ENCODE measurements at places on chromosomes 6 and 20.

DNA sequence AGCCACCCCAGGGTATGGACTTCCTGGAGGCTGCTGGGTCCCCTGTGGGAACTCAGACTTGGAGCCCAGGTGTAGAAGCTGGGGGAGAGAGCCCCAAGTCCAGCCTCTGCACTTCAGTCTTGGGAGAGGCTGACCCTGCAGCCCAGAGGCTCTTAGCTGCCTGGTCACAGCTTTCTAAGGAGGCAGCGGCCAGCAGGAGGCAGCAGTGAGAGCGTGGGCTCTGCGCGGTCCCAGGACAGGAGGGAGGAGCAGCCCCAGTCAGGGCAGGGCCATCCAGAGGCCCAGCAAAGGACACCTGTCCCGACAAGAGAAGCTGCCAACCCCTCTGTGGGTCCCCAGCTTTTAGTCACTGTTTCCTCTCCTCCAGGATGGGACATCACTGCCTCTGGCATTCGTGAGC is 9.4 kb downstream of the TREML2 start:
- no peak for DNase-seq

DNA sequence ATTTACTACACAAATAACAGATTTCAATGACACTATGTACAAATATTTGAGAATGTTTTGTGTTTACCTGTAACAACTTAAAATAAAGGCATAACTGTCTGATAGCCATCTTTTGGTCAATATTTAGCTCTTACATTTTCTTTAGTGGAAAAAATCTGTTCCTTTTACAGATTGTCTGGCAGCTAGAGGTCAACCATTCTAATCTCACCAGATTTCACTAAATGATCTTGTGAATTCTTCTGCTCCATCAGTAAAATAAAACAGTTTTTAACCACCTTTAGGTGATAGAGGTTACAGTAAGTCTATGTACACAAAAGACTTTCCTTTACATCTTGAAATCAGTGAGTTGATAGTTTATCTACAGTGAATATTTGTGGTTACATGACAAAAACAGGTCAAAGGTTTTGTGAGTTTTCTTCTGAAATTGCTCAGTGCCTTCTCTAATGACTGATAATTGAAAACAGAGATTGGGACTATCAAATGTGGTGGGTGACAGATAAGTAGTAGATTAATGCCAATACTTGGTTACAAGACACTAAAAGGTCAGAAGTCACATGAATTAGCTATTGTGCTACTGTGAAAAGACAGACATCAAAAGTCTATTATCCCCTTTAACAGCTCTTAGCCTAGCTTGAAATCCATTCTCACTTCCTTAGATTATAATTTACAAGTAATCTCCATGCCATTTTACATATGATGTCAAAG is 47.4 kb downstream of the BMP5 start:
- no peak for DNase-seq

DNA sequence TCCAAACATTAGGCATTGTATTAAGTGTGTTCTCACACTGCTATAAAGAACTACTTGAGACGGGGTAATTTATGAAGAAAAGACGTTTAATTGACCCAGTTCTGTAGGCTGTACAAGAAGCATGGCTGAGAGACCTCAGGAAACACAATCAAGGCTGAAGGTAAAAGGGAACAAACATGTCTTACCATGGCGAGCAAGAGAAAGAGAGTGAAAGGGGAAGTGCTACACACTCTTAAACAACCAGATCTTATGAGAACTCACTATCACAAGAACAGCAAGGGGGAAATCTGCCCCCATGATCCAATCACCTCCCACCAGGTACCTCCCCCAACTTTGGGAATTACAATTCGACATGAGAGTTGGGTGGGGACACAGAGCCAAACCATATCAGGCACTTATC is 86.6 kb upstream of the TOP1 start:
- no peak for DNase-seq

GRCh38 chr6:33428966-33429749 is 9.3 kb downstream of the SYNGAP1 start:
- DNase-seq = no peak

DNA sequence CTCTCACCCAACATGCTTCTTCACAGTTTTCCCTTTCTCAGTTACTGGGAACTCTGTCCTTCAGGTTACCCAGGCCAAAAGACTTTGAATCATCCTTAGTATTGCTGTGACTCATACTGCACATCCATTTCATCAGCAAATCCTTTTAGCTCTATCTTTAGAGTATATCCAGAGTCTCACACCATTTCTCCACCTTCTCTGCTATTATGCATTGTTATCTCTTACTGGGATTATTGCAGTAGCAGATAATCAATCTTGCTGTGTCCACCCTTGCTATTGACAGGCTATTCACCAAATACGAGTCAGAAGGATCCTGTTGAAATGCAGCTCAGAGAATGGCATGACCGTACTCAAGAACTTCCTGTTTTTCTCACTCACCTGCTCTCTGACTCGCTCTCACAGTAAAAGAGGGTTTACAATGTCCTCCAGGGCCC is 57.3 kb downstream of the BCKDHB start:
- no peak for DNase-seq

- DNase-seq = no peak
Measured at GRCh38 chr20:10370091-10370887, 63.7 kb downstream of the MKKS start.

GRCh38 chr20:41862476-41862875 is 244.3 kb upstream of the CHD6 start:
- DNase-seq = no peak

DNA sequence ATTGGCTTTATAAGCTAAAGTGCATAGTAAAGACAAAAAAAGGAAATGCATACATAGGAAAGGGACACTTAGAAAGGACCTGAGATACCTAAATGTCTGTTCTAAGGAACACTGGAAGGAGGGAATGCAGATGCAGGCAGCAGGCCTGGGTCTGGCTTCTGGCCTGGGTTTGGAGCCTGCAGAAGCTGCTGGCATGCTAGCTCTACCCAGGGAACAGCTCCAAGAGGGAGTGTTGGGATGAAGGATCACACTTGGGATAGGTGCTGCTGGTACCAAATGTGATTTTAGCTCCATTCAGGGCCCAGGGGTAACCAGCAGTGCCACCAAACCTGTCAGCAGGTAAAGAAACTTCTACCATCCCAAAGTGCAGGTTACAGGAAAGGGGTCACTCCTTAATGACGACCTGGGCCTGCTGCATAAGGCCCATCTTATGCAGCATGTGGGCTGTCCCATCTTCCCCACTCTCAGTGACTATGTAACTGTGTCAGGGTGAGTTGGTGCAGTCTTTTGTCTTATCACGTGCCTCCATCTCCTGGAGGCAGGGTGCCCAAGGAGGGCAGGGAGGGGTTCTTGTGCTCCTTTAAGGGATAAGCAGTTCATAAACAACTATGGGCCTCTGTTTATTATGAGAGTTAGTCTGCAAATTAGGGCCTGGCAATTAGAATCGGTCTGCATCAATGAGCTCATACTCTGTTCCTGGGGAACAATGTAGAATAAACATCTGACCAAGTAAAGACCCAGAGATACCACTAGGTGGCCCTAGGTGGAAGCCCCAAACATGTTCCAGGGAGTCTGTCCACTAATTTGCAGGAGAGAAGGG is 26.9 kb downstream of the DDX27 start:
- no peak for DNase-seq

DNA sequence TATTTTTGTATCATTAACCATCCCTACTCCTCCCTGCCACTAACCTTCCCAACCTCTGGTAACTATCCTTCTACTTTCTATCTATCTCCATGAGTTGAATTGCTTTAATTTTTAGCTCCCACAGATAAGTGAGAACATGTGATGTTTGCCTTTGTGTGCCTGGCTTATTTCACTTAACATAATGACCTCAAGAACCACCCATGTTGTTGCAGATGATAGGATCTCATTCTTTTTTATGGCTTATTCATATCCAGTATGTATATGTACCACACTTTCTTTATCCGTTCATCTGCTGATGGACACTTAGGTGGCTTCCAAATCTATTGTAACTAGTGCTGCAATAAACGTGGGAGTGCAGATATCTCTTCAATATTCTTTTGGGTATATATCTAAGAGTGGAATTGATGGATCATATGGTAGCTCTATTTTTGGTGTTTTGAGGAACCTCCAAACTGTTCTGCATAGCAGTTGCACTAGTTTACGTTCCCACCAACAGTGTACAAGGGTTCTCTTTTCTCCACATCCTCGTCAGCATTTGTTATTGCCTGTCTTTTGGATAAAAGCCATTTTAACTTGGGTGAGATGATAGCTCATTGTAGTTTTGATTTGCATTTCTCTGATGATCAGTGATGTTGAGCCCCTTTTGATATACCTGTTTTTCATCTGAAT is 201.4 kb downstream of the ARHGAP18 start:
- DNase-seq = no peak

DNA sequence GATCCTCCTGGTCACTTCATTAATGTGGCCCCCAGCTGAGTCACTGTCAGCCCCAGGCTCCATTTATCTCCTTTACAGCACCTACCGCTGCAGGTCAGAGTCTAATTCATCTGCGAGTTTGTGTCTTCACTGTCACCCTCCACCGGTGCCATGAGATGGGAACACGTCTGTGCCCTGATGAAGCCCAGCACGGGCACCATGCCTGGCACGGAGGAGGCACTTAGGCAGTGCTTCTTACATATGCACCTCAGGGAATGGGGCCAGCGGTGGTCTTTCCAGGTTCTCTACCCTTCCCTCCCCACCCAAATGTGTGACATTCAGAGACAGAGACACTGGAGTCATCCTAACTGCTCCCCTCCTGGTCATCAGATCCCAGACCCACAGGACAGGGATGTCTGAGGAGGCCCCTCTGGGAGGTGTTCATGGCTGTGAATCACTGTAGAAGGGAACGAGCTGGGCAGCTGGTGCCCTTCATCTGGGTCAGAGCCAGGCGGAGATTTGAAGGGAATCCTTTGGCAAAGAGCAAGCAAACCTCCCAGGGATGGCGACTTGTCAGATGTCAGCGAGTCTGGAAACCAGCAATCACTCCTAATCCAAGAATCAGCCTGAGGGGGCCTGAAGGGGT is 364.6 kb downstream of the PREX1 start:
- DNase-seq = no peak

DNA sequence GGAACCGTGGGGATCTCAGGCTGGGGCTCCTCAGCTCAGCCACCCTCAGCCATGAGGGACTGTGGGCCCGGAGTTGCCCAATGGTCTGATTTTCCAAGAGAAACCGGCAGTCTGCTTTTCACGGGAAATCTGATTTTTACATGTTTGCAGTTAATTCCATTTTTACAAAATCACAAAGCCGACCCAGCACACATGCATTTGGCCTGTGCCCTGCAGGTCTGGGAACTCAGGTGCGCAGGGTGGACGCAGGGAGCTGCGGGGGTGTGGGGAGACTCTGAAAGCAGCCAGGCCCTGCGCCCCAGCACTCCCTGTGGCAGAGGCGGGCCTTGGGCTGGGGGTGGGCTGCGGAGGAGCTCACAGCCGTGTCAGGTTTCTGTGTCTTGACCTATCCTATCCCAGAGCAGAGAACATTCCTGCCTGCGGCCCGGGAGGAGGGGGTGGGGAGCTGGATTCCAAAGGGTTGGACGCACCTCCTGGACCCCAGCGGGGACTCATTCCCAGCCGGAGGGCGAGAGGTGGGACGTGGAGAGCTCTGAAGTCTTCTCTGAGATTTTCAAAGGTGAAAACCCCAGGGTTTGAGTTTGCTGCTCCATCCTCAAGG is 60.6 kb downstream of the ADNP start:
- no peak for DNase-seq

DNA sequence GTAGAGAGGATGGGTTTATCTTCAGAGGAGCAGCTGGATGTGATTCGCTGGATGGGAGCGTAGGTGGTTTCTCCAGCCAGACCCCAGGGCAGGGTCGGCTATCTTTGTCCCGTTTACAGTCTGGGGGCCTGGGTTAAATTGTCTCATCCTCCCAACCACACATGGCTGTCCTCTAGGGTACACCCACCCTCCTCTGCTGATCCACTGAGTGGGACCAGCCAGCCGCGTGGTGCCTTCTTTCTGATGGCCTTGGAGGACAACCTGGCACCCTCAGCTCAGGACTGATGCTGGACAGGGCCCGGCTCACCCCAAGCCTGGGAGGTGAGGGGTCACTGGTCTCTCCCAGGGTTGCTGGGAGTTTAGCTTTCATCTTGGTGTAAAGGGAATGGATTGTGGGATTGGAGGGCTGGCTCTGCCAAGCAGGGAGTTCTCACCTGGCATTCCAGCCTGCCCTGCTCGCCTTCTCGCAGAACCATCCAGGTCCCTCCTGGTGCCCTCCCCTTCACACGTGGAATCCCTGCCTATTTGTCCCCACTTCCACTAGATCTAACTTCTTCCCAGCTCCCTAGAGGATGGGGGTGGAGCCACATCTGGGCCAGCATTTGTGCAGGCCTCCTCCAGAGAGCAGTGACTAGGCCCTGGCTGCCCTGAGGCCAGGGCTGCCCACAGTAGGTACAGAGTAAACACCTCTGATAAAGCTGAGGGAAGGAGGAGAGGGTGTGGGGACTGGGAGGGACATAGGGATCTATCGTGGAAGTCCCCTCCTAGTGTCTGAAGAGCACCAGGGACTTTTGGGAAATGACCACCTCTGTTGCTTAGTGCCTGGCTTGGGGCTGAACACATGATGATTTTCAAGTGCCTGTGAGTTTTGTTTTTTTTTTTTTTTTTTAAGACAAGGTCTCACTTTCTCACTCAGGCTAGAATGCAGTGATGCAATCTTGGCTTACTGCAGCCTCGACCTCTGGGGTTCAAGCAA is 1.6 kb downstream of the ITPR3 start:
- DNase-seq = no peak

DNA sequence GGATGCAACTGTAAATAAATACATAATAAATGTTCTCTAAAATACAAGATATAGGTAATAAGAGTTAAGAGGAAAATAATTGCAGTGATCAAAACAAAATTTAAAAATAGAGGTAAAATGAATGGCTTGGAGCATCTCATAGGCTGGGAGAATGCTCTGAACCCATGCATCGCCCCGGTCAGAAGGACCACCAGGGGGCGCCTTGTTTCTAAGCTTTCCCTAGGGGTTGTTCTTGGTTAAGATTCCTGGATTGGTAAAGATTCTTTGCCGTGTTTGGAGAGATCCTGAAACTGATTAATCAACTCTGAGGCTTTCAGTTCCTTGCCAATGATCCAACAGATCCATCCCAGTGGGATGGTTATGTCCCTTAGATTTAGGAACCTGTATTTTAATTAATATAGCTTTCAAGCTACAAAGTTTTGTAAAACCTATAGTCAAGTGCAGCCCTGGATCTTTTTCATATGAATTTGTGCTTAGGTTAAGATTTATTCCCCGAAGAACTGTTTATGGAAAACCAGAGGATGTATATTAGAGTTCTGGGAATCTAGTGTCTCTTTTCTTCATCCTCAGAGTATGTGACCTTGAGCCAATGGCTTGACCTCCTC is 45.3 kb upstream of the PRELID3B start:
- no peak for DNase-seq

DNA sequence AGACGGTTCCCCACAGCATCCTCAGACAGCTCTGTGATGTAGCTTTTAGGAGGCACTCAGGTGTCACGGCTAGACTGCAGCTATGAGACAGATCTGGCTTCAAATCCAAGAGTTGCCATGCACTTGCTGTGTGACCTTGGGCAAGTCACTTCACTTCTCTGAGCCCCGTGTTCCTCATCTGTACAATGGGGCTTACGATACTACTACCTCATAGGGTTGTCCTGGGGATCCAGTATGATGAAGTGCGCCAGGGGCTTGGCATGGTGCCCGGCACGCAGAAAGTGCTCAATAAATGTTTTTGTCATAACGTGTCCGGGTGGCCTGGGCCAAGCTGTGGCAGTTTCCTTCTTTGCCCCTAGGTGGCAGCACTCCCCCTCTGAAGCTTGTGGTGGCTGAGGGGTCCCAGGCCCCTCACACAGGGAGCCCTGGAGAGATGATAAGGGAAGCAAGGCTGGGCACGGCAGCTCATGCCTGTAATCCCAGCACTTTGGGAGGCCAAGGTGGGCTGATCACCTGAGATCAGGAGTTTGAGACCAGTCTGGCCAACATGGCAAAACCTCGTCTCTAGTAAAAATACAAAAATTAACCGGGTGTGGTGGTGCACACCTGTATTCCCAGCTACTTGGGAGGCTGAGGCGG is 19.1 kb upstream of the CHMP4B start:
- DNase-seq = no peak

Measured in cortex of kidney (tissue), 1 donor.